Coronary artery (tissue), 2 donors: ENCODE measurements at places on chromosomes 1 and 21.

- no peak for DNase-seq
These were observed 39.3 kb downstream of the PCNX2 start for GRCh38 chr1:233256191-233256590.

GRCh38 chr1:176656257-176656995 lies 193.5 kb downstream of the PAPPA2 start:
- peak; percentile 73 for DNase-seq

DNA sequence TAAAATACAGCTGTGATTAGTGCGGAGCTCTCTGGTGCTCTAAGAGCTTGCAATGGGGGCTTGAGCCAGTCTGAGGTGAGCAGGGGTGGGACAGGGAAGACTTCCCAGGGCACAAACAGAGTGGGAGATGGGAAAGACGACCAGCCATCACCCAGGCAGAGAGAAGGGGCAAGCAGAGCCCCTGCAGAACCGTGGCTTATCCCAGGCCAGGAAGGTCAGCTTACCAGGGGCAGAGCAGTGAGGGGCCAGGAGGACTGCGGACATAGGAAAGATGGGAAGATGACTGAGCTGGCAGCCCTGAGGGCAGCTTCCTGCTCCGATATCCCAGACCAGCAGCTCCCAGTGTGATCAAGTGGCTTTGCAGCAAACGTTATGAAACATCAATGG lies 55.4 kb upstream of the IFFO2 start:
- no peak for DNase-seq

GRCh38 chr1:63713041-63713440 lies 60.8 kb upstream of the ROR1 start:
- no peak for DNase-seq

DNA sequence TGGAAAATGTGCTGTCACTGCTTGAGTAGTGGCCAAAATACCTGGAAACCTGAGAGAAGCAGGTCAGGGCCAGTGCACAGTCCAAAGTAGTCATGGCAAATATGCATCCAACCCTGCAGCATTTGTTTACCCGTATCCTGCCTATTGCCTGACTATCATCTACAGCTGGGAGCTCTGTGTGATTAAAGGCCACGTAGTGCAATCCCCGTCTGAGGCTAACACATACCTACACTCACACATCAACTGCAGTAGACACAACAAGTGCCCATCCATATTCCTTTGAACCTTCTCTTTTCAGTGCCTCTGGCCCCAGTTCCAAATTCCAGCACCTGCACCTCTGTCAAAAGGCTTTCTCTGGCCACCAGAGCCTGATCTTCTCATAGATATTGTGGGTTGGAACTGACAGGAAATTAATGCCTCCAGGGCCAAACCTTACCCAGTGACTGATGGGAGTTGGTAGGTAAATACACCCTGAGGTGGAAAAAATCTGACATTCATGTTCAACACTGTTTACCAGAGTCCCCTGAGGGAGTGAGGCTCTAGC lies 383.0 kb downstream of the SETD4 start:
- no peak for DNase-seq

GRCh38 chr1:29213055-29213454 lies 17.7 kb downstream of the MECR start:
- DNase-seq: no peak

DNA sequence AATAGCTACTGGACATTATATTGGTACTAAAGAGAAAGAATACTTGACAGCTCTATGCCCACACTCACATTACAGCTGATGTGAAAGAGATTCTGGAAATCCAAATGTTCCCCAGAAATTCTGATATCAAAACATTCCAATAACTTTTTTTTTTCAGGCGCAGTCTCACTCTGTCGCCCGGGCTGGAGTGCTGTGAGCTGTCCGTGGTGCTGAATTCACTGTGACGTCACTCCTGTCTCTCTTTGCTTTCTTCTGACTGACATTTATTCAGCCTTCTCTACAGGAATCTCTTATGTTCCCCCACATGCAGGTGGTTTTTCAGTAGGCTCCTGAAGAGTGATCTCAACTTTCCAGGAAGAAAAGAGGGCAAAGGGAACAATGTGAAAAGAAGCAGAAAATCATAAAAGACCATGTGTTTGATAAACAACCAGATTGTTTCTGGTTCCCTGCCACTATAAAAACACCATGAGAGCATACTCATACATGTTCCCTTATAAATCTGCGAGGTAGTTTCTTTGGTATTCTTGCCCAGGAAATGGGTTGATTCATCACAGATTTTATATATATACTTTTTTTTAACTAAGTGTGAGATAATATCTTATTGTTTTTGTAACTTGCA lies 6.2 kb downstream of the S100A7A start:
- peak; percentile 61 for DNase-seq

DNA sequence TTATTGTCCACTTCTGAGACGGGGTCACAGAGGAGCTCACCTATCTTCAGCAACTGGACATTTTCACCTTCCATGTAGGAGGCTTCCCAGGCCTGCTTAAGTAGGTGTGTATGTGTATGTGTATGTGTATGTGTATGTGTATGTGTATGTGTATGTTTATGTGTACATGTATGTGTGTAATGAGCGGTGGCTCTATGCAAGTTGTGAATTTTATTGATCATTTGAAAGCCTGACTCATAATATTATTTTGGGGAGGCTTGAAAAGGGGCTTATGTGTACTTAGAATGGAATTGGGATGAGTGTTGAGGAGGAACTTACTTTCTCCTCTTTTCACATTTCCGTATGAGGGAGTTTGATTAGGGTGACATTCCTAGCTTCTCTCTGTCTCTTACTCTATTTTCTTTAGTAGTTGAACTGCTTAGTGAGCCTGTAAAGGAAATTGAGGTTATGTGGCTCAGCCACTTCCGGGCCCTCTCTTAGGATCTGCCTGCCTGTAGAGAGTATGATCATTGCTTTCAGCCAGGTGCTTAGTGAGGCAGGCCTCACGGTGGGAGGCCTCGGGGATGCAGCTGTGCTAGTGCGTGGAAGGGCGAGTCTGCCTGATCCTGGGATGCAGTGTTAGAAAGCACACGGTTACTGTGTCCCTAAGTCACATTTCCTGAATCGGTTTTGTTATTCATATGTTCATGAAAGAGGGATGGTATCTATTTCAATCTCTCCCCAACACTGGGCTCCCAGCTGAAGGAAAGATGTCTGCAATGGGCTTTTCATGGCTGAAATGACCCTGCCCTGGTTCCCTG lies 61.0 kb downstream of the IER5 start:
- no peak for DNase-seq

- DNase-seq: no peak
These were observed 10.1 kb downstream of the SLC44A5 start for GRCh38 chr1:75600781-75601180.

DNA sequence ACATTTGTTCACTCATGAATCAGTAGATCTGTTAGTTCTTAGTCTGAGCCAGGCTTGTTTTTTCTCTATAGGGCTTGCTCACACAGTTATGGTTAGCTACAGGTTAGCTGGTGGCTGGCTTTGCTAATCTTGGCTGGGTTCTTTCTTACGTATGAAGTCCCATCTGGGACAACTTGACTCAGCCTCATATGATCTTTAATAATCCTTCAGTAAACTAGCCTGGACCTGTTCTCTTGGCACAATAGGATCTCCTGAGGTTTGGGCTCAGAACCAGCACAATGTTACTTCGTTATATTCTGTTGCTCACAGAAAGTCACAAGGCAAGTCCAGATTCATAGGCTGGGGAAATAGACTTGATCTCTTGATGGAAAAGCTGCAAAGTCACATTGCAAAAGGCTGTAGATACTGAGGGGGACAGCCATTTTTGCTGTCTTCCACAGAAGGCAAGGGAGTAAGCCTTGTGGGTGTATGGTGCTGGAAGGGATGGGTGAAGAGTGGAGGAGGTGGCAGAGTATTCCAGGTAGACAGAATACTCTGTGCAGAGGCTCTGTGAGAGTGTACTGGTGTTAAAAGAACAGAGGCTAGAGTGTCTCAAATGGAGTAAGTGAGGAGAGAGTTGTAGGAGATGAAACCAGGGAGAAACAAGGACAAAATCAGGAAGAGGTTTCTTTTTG lies 24.4 kb downstream of the EFCAB7 start:
- no peak for DNase-seq

- DNase-seq: no peak
These were observed 974 bp upstream of the FNBP1L start for GRCh38 chr1:93446837-93447451.

DNA sequence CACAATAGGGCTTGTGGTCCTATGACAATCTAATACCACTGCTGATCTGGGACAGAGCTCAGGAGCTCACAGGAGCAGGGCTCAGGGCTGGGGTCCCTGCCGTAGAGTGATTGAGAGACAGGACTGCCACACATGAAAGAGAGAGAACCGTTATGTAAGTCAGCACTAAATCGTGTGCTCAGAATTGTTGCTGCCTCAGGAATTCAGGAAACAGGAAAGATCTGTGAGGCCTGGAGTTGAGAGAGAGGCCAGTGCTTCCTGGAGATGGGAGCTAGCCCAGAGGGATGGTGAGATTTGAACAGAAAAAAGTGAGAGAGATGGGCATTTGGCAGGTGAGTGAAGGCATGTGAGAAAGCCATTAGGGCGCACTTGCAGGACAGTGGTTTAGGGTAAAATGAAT lies 17.5 kb upstream of the ACBD6 start:
- no peak for DNase-seq

GRCh38 chr21:27363719-27364477 lies 397.0 kb upstream of the ADAMTS5 start:
- DNase-seq: no peak

GRCh38 chr1:115768549-115768948 lies at the start of gene CASQ2:
Gene CASQ2, minus strand, starts transcription at chr1:115768714. Its CDS starts 173 bp downstream, at chr1:115768541.
- DNase-seq: peak; percentile 84

GRCh38 chr1:68723791-68724190 lies 226.9 kb upstream of the DEPDC1 start:
- DNase-seq: no peak

GRCh38 chr1:110734133-110734680 lies 59.5 kb upstream of the KCNA3 start:
- DNase-seq: no peak

DNA sequence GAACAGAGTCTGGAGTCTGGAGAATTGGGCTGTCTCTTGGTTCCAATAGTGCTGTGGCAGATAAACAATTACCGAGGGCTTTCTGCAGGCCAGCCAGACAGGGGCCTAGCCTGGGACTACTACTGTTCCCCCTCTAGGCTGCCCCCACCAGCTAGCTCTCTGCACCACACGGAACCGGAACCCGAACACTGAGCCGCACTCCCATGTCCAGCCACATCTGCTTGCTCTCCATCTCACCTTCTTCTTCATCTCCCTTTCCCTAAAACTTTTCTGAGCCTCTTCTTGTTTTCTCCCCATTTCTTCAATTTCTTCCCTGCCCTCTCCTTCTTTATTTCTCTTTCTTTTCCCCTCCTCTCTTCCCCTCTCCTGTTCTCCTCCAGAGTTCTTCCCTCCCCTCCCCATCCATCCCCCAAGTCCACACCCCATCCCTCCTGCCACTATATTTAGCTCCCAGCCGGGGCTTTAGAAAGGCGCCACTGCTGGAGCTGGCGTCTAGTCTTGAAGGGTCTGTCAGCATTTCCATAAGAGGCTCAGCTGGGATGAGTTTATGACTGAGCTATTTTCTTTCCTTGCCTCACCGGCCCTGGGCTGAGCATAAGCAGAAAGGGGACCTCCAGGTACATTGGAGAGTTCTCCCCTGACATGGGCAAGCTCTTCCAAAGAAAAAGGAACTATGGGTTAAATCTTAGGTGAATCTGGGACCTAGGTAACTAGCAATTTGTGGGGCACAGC lies 25.7 kb upstream of the ATP2B4 start:
- DNase-seq: no peak

- DNase-seq: no peak
These were observed 23.8 kb downstream of the PMVK start for GRCh38 chr1:154912755-154913154.

- DNase-seq: no peak
These were observed 13.6 kb downstream of the G0S2 start for GRCh38 chr1:209688746-209689234.

DNA sequence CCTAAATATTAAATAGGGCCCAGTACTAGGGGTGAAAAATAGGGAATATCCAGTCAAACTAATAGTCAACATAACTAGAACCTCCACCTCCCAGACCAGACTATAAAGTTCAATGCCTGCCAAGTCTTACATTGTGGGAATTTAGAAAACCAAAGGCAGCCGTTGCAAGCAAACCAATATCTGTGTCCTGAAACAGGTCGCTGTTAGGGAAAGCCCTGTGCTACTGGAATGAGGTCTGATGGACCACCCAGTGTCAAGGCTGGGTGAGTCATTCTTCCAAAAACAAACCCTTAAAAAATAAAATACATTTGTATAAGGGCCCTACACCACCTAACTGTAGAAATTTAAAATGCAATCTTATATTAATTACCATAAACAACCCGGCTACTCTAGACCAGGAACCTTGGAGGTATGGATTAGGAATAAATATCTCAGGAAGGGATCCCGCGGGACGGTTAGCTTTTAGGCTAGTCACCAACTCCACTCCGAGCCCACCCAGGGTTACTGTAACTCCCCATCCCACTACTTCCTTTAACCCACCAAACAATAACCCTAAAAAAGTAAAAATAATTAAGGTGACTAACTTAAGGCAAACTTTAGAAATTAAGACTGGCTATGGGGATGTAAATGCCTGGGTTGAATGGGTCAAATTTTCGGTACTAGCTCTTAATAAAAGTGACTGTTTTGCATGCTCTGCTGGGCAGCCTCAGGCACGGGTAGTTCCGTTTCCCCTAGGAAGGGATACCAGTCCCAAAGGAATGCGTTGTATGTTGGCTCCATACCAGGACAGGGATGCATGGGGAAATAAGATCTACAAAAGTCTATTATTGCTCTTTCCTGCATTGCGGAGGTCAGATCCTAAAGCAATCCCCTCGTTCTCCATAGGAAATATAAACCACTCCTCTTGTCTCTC lies 65.4 kb upstream of the TLR5 start:
- peak; percentile 26 for DNase-seq

DNA sequence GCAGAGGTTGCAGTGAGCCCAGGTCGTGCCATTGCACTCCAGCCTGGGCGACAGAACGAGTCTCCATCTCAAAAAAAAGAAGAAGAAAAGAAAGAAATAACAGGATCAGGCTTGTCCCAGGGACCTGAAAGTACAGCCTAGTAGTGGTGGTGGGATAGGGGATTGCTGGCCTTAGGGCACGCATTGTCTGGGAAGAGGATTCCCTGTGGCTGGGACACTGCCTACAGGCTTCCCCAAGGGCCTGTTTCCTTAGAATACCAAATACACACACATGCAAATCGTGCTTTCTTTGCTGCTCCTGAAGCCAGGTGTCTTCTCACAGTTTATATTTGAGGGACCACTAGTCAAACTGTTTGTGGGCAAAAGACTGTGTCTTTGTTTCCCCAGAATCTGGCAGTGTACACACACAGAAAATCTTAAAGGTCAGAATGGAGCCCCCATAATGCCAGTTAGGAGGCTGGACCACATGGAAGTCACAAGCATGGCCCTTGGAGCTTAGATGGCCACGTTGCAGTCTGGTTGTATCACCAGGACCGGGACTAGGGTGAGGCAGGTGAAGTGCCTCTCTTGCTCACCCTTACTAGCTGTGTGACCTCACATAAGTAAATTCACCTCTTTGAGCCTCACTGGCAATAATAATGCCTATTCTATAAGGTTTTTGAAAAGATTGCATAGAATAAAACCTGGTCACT lies 12.7 kb upstream of the ASAP3 start:
- DNase-seq: no peak

DNA sequence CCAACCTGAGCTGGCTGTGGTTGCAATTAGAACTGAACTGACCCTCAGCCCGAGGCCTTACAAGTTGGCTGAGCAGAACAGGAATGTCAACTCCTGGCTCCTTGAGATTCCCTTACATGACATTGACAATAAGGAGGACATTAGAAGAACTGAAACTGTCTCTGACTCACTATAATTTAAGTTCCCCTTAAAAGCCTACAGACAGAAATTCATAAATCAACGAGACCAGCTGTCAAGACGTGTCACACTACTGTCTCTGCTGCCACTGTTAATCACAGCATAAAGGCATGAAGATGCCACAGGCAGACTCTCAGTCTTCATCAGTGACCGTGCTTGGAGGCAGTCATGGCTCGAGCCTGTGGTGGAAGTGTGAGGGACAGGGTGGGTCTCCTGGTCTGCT lies 168.8 kb downstream of the GABPA start:
- DNase-seq: no peak
